ENCODE measurements at places on chromosomes 1 and 21.

- no peak for DNase-seq
Observed at GRCh38 chr1:33378524-33378923, 52.4 kb downstream of the PHC2 start.

DNA sequence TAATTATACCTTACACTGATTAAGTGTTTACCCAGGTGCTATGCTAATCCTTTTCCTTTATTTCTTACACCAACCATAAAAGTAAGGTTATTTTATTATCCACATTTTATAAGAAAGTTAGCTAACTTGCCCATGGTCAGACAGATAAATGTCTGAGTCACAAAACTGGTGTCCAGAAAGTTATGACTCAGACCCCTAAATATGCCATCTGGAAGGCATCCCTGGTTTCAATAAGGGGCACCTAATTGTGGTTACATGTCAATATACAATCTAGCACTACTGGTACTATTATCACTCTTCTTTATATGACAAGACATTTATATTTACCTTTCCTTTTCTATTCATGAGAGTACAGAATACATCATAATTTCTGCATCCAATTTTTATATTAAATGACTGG, 496.5 kb upstream of the ADGRL2 start:
- peak; percentile 18 for DNase-seq

- no peak for DNase-seq
Observed at GRCh38 chr1:35885961-35886558, 3.1 kb downstream of the AGO1 start.

- no peak for DNase-seq
Observed at GRCh38 chr21:43297989-43298388, 128.9 kb downstream of the SIK1 start.

DNA sequence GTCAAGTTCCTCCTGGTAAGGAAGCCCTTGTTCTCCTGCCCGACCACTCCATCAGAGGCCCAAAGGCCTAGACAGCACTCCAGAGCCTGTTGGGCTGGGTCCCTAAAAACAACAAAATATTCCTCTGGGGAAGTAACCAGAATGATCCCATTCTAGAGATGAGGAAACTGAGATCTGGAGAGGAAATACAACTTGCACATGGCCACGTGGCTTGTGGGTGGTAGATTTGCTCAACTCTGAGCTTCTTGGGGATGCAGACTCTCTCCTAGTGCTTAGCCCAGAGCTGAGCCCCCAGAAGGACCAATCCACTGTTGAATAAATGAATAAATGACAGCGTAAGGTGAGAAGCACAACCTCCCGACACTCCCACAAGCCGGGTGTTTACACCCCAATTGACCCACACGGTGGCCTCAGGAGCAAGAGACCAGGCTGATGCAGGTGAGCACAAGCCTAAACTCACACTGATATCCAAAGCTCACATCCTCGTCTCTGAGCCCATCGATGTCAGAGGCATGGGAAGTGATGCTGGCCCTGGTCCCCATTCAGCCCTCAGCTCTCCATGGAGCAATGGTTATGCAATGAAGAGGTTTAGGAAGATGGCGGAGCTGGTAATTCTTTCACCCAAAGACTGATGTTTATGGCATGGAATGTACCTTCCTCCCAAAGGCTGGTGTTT, 172.5 kb upstream of the EDN2 start:
- DNase-seq = no peak

- peak; percentile 74 for DNase-seq
Observed at GRCh38 chr21:38438462-38438893, 59.8 kb downstream of the ERG start.

DNA sequence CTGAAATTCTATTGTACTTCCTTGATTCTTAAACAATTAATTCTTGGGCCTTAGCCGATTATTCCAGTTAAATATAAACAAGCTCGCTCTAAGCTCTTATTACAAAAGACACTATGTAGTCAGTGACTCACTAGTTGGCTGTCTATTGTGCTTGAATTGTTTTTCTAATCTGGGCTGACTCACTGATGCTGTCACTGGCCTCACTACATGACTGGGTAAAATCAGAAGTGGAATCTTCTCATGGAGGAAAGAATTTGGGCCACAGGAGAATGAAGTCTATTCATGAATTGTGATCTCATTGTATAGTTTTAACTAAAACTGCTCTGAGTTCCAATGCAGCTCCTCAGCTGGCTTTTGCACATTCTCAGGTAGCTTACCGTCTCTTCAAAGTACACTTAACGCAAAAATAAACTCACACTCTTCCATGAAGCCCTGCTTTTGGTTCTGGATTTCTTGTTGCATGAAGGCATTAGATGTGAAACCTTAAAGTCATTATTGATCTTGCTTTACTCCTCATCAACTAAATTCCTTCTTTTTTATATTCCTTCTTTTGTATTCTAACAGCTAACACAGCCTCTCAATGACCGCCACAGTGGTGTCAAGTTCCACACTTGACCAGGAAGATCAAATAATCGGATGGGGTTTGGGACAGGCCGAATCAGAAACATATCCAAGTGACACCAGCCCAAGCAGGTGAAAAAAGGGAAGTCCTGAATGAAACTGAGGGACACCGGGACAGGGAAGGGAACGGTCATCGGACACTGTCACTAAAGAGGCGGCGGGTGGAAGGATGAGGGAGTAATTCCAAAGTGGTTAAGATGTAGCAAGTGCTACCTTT, 80.9 kb upstream of the LBR start:
- peak; percentile 88 for DNase-seq

- no peak for DNase-seq
Observed at GRCh38 chr1:31196685-31197084, 43.0 kb downstream of the NKAIN1 start.

- DNase-seq = no peak
Observed at GRCh38 chr1:157844089-157844830, 2.7 kb upstream of the CD5L start.

GRCh38 chr1:206867716-206868115, 2.3 kb downstream of the IL20 start:
- DNase-seq = no peak

DNA sequence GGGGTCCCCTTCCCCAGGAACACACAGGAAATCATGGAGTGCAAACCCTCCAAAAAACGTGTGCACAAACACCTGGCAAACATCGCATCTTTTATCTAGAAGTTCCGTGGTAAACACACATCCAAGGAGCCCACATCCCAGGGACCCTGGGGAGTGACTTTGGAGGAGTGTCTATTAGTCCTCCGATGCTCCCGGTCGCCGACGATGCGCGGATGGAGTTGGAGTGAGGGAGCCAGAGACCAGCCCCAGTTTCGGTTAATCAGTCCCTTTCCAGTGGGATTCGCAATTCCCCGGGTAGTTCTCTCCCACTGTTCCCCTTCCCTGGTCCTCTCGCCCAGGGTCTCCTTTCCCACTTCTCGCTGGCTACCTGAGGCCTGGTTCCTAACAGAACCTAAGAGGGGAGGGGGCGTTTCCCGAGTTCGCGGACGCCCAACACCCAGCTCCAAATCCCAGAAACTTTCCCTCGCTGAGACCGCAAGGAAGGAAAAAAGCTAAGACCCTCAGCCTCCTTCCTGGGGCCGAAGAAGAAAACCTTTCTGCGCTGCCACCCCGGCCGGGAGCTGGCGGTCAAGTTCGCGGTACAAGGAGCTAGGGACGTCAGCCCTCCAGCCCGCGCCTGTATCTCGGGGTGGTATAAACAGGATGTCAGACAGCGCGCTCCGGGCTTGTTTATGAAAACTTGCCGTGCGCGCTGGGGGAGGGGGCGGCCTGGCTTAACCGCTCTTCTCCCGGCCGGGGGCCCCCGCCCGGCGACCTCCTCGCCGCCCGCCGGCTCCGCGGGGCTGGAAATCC, 787 bp downstream of the JAK1 start:
- no peak for DNase-seq

GRCh38 chr21:41737651-41738324, 29.1 kb downstream of the RIPK4 start:
- no peak for DNase-seq

GRCh38 chr1:111208921-111209320, 8.5 kb upstream of the DENND2D start:
- DNase-seq = no peak

GRCh38 chr1:94209425-94209824, 28.0 kb downstream of the ARHGAP29 start:
- peak; percentile 19 for DNase-seq

DNA sequence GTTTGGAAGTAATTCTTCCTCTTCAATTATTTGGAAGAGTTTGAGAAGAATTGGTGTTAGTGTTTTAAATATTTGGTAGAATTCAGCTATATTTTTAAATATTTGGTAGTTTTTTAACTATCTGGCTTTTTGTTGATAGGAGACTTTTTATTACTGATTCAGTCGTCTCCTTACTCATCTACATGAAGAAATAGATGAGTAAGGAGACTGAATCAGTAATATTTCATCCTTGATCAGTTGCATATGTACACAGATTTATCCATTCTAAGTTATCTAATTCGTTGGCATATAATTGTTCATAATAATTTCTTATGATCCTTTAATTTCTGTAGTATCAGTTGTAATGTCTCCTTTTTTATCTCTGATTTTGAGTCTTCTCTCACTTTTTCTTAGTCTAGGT, 224.1 kb downstream of the GPR52 start:
- DNase-seq = no peak

GRCh38 chr1:206050655-206051235, 2.2 kb upstream of the RHEX start:
- no peak for DNase-seq

DNA sequence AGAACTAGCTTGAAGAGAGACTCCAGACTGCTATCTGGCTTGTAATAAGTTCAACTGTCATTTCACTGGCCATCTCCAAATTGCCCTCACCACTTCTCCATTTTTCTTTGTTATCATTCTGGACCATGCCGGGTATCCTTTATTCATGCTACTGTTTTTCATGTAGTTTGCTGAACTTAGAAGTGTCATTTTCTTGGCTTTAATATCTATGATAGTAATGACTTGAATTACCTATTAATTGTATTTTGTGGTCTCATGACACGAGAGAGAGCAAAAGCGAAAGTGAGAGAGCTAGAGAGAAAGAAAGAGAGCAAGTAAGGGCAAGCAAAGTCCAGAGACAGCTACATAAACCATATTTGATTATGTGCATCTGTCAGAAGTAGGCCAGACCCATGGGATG, 184.9 kb upstream of the ATP1B1 start:
- DNase-seq = no peak

DNA sequence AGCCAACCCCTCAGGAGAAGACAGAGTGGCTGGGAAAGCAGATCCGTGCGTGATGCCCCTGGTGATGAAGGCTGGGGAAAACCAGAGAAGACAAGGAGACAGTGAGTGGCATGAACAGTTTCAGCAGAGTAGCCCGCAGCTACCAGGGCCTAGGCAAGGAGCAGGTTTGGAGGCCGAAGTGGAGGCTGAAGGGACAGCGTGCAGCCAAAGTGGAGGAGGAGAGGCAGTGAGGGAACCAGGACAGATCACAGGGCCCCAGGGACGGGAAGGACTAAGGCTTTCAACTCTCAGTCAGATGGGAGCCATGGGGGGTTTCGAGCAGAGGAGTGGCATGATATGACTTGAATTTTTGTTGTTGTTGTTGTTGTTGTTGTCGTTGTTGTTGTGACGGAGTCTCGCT, 59.9 kb upstream of the SELENON start:
- DNase-seq = no peak

- no peak for DNase-seq
Observed at GRCh38 chr21:20106368-20106767, 891.8 kb upstream of the NCAM2 start.
